ENCODE measurements at places on chromosomes 6 and 20.

DNA sequence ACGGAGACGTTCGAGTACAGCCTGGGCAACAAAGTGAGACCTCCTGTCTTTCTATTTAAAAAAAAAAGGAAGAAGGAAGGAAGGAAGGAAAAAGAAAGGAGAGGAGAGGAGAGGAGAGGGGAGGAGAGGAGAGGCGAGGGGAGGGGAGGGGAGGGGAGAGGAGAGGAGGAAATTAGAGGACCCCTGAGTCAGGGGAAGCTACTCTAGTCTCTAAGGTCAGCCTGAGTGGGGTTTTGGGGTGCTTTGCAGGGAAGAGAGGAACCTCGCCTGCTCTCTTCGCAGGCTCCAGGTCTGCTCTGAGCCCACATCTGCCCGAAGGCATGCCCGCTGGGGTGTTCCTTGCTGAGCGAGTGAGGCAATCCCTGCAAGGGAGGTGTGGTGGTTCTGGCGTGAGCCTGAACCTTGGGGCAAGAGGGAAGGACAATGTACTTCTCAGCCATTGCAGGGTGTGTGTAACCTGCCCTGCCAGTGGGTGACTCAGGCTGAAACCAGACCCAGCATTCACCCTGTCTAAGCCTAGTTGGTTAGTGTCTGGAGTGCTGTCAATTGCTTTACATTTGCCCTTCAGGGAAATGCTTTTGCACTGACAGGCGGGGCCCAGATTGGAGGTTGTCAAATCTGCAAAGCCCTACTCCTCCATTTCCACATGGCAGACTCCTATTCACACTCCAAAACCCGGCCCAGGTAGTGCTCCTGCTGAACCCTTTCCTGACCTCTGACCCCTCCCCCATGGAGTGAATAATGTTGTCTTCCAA, 15.3 kb upstream of the MMP9 start:
- no peak for DNase-seq

DNA sequence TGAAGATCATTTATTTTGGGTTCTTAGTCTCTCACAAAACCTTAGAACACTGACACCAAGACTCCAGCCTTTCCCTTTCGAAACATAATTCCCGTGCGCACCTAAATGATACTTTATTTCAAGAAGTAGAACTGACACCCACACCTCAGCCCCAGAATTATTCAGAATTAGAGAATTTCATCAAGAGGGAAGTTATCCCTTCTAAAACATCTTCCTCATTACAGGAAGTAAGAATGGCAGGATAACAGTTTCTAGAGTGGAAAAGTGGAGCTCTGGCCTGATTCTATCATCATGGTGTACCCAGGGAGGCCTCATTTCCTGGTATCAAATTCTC, 1.4 kb upstream of the SRXN1 start:
- no peak for DNase-seq

GRCh38 chr6:25105070-25105925, 169.5 kb upstream of the RIPOR2 start:
- DNase-seq = no peak

- no peak for DNase-seq
Measured at GRCh38 chr20:47950124-47950912, 165.0 kb upstream of the SULF2 start.

GRCh38 chr20:20491784-20492264, 123.9 kb downstream of the INSM1 start:
- no peak for DNase-seq

DNA sequence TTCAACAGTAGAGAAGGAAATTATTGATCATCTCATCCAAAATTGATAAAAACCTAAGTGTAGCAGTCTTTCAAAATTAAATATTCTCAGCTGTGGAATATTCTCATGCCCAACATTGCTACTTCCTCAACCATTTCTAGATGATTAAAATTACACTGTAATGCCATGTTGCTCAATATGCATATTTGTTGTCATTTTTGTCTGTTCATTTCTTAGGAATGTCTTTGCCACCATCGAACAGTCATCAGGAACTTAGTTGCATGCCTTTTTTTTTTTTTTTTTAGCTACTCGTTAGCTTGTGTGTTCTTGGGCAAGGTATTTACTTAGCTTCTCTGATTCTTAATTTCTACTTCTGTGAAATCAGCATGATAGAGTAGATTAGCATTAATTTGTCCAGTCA, 188.6 kb downstream of the DTNBP1 start:
- DNase-seq = no peak

DNA sequence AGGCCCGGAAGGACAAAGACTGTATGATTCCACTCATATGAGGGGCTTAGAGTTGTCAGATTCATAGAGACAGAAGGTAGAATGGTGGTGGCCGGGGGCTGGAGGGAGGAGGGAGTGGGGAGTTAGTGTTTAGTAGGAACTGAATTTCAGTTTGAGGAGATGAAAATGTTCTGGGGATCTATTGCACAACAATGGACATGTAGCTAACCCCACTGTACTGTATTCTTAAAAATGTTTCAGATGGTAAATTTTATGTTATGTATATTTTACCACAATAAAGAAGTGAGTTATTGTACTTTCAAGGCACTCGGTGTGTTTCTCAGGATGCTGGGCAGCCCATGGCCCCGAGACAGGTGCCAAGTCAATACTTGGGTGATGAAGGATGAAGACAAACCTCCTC, 25.4 kb downstream of the MAS1 start:
- no peak for DNase-seq

DNA sequence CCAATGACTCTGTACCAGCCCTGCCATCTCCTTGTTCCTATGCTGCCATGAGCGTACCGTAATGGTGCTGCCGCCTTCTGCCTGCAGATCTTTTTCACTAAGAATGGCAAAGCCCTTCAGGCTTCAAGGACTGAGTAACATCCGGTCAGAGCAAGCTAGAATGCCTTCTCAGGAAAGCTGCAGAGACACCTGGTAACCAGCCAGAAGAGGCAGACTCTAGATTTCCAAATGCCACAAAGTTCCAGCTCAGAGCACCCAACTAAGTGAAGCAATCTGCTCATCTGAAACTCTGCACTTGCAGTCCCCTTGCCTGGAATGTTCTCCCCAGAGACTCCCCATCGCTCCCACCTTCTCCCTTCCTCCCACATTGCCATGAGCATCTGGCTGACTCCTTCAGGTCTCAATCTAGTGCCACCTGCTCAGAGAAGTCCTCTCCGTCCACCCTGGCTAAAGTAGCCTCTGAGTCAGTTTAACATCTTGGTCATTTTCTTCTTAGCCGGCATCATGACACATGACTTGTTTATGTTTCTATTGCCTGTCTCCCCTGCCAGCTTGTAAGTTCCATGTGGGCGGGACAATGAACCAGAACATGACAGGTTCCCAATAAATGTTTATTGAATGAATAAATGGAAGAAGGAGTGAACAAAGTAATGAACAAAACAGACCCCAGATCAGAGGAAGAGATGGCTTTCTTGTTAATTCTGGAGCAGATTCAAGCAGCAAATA, 6.9 kb upstream of the OCSTAMP start:
- DNase-seq = no peak

- no peak for DNase-seq
Measured at GRCh38 chr20:47740862-47741184, 44.5 kb downstream of the SULF2 start.

- no peak for DNase-seq
Measured at GRCh38 chr20:2507875-2508630, 662 bp downstream of the ZNF343 start.

DNA sequence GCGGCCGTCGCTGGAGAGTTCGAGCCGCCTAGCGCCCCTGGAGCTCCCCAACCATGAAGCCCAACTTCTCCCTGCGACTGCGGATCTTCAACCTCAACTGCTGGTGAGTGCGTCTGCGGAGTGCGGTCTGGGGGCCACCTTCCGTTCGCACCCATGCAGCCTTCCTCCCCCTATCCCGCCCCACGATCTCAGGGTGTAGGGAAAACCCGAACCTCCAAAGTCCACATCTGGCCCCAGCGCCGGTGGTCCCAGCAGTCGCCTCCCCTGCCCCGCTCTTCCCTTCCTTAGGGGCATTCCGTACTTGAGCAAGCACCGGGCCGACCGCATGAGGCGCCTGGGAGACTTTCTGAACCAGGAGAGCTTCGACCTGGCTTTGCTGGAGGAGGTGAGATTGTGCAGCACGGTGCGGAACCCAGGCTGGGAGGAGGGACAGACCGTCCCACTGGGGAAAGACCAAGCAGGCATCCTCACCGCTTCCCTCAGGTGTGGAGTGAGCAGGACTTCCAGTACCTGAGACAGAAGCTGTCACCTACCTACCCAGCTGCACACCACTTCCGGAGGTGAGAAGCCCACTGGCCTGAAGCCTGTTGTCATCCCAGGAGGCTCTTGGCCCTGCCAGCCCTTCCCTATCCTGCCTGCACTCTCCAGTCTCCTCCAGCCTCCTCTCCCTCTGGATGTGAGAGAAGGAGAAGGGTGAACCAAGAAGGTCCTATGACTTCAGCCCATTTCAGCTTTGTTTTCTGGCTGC, 719 bp downstream of the SMPD2 start:
- DNase-seq = peak; percentile 44

DNA sequence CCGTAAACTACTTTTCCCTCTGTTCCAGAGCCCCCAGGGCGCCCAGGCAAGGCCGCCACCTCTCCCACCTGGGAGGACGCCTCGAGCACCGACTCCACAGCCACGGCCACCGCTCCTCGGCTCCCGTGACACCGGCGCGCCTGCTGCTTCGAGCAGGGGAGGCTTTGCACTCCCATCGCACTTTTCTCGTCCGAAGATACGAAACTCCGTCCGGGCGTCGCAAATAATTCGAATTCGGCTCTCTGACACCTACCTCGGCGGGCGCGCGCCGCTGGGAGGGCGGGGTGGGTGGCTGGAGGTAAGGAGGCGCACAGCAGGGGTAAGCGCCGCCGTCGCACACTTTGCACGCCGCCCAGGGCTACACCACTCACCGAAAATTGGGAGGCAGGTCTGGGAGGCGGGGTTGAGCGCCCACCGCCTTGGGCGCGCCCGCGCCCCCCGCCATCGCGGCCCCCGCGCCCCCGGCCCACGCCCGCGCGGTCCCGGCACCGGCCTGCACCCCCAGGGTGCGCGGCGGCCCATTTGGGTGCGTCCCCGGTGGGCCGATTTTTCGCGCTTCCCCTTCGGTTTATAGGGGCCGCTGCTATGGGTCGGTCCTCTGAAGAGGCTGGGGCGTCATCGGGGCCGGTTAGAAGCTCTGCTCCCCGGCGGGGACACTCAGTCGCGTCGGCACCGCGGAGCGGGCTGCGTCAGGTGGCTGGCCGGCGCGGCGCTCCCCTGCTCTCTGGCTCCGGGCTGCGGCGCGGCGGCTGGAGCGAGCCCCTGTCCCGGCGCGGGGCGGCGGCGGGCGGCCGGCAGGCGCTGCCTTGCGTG, 36.2 kb downstream of the GNAS start:
- peak; percentile 75 for DNase-seq

- no peak for DNase-seq
Measured at GRCh38 chr20:59604741-59605600, 631 bp downstream of the PHACTR3 start.

GRCh38 chr6:11434565-11435326, 102.8 kb upstream of the TMEM170B start:
- DNase-seq = no peak

GRCh38 chr6:166500246-166500645, 86.2 kb downstream of the RAMACL start:
- no peak for DNase-seq

- DNase-seq = no peak
Measured at GRCh38 chr20:22563062-22563965, 21.1 kb downstream of the FOXA2 start.

- DNase-seq = no peak
Measured at GRCh38 chr20:36881888-36882287, 6.0 kb downstream of the TLDC2 start.

DNA sequence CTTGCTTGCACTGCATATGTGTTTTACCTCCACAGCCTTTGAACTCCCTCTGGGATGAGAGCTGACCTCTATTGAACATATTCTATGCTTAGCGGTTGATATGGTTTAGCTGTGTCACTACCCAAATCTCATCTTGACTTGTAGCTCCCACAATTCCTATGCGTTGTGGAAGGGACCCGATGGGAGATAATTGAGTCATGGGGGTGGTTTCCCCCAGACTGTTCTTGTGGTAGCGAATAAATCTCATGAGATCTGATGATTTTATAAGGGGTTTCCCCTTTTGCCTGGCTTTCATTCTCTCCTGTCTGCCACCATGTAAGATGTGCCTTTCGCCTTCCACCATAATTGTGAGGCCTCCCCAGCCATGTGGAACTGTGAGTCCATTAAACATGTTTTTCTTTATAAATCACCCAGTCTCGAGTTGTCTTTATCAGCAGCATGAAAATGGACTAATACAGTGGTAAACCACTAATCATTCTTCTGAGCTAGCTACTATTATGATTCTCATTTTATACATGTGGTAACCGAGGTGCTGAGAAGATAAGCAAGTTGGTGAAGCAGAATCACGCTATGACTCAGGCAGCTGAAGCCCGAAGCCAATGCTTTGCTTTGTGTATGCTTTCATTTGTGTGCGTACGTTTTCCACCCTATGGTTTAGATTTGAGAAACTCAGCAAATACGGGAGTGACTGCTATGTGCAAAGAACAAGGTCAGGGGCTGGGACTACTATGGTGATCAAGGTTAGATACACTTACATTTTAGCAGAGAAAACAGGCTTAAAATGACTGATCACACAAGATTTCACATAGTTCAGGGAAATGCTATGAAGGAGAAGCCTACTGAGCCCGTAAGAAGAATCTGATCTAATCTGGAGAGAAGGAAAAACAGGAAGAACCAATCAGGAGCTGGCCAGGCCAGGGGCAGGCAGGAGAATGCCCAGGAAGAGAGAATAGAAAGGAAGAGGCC, 363.5 kb downstream of the ESR1 start:
- DNase-seq = peak; percentile 14

DNA sequence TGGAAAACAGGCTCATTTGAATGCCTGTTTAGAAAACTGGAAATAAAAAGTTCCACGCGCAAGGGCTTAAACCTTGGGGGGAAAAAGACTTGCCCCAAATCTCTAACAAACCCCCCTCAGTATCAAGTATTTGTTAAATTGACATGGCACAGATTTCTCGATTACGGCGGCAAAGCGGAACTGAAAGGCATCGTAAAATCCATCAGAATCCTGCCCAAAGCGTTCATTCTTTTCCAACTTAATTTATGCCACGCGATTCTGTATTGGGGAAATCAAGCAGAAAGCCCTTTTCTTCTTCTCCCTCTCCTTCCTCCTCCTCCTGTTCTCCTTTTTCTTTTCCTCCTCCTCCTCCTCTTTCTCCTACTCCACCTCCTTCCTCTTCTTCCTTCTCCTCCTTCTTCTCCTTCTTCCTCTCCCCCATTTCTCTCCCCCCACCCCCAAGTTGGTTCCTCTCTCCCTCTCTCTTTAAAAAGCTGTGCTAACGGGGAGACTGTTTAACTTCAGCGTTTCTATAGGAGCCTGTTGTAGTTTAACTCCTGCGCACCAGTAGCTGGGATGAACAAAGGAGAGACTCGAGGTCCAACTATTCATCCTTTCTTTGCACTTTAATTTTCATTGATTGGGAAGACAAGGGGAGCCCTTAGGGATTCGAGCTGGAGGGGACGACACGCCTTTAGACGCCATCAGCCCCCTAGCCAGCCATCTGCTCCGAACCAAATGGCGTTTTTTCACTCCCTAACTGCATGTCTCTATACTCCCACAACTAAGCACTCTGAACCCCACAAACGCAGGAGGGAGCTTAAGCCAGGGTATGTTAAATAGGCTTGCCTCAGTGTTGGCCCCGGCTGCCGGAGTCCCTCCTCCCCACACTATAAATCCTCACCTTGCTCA, 2.7 kb upstream of the DLL1 start:
- no peak for DNase-seq

- no peak for DNase-seq
Measured at GRCh38 chr20:48190757-48191156, 405.5 kb upstream of the SULF2 start.

- no peak for DNase-seq
Measured at GRCh38 chr6:18263418-18264218, 712 bp downstream of the DEK start.
